DMS79 treated with DMSO at 0.1 percent for 48 hours (cell line): ENCODE measurements at places on chromosomes 2 and 18.

- no peak for DNase-seq
These were observed 157.3 kb downstream of the CDCA7 start for GRCh38 chr2:173511942-173512341.

GRCh38 chr2:165016772-165017411, 61.6 kb upstream of the SLC38A11 start:
- DNase-seq = no peak

- DNase-seq = no peak
These were observed 48.1 kb downstream of the ATOH8 start for GRCh38 chr2:85801871-85802270.

DNA sequence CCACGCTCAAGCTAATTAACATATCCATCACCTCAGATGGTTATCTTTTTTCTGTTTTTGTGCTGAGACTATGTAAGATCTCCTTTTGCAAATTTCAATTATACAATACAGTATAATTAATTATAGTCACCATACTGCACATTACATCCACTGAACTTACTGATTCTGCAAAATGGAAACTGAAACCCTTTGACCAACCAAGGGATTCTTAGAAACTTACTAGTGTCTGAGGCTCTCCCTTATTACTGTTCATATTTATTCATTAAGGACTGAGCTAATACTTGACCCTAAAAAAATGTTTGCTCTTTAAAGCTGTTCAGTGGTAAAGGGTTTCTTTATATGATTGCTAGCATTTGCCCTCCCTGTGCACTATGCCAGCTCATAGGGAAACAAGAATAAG, 50.7 kb downstream of the ADAM23 start:
- DNase-seq = no peak

DNA sequence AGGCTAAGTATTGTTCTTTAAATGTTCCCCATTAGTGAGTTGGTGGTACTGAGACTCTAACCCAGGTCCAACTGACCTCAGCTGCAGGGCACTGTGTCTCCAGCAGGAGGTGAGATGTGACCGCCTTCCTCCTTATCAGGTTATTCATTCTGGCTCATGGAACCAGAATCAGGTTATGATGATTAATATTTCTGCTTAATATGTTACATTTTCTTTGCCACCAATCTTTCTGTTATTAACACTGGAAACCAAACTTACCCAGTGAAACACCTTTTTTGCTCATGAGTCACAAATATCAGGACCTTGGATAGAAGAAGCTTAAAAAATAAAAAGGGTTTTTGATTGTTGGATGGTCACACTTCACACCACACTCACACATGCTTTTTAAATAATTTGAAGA, 85.4 kb downstream of the DPP4 start:
- DNase-seq = no peak

DNA sequence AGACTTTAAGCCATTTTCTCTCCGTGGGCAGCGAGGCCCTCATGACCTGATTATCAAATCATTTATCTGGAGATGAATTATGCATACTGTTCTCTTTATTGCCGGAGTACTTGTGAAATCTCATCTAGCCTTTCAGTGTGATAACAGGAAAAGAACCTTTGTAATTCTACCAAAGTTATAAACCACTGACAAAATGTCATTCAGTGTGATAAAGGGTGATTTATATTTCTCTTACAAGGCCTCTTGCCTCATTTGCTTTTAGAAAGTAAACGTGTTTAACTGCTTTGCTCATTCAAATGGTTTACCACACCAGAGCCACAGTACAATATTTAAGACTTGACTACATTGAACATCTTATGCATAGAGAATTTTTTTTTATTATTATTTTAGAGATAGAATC, 13.8 kb downstream of the MTCL1 start:
- DNase-seq = no peak

DNA sequence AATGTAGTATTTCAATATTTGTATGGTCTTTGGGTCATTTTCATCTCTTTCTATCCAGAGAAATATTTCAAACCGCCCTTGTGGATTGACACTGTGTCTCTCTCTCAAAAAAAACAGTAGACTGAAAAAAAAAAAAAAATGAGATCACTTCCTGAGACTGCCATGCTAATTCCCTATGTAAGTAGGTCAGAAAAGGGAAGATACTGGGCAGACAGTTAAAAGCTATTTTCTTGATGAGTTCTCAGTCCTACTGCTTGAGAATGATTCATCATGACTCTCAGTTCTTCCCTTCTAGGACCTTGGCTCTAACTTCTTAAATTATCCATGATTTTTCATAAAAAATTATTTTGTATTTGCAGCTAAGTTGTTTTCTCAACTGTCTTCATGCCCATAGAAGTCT, 672.3 kb upstream of the REG3G start:
- no peak for DNase-seq

GRCh38 chr2:223896833-223897311, 48.3 kb downstream of the WDFY1 start:
- peak; percentile 81 for DNase-seq

- no peak for DNase-seq
These were observed 573.7 kb upstream of the NXPH2 start for GRCh38 chr2:139353874-139354273.

- no peak for DNase-seq
These were observed 42.5 kb downstream of the KIAA2012 start for GRCh38 chr2:202115479-202115971.

GRCh38 chr2:36338827-36339145, 16.8 kb upstream of the CRIM1 start:
- no peak for DNase-seq

GRCh38 chr2:64533882-64534281, 9.8 kb downstream of the AFTPH start:
- DNase-seq = no peak

- peak; percentile 77 for DNase-seq
These were observed 54.1 kb downstream of the E2F6 start for GRCh38 chr2:11411768-11412448.

DNA sequence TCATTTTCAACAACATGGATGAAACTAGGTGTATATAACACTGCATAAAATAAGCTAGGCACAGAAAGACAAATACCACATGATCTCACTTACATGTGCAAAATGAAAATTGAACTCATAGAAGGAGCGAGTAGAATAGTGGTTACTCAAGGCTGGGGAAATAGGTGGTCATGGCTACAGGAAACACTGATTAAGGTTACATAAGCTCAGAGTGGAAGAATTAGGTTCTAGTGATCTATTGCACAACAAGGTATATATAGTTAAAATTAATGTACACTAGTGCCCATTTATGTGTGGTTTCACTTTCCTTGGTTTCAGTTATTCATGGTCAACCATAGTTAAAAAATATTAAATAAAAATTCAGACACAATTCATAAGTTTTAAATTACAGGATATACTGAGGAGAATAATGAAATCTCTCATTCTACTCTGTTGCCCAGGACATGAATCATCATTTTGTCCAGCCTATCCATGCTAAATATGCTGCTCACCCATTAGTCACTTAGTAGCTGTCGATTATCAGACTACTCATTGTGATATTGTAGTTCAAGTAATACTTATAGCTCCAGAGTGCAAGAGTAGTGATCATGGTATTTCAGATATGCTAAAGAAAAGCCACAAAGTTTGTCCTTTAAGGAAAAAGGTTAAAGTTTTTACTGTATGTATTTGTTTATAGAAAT, 1530.9 kb upstream of the LRRTM1 start:
- DNase-seq = no peak

DNA sequence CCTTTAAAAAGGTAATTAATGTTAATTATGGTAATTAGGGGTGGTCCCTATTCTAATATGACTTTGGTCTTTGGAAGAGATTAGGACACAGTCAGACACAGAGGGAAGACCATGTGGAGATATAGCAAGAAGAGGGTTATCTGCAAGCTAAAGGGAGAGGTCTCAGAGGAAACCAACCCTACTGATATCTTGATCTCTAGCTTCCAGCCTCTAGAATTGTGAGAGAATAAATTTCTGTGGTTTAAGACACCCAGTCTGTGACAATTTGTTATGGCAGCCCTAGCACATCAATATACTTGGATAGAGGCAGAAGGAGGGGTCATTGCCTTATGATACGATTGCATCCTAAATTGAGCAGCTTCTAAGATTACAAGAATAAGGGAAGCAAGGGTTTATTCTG, 21.3 kb upstream of the NT5C1B start:
- DNase-seq = no peak

GRCh38 chr18:24014062-24014985, at the start of gene TTC39C:
Gene TTC39C, plus strand, starts transcription at chr18:24014754. Its CDS starts 118 bp downstream, at chr18:24014872.
- DNase-seq = peak; percentile 26

DNA sequence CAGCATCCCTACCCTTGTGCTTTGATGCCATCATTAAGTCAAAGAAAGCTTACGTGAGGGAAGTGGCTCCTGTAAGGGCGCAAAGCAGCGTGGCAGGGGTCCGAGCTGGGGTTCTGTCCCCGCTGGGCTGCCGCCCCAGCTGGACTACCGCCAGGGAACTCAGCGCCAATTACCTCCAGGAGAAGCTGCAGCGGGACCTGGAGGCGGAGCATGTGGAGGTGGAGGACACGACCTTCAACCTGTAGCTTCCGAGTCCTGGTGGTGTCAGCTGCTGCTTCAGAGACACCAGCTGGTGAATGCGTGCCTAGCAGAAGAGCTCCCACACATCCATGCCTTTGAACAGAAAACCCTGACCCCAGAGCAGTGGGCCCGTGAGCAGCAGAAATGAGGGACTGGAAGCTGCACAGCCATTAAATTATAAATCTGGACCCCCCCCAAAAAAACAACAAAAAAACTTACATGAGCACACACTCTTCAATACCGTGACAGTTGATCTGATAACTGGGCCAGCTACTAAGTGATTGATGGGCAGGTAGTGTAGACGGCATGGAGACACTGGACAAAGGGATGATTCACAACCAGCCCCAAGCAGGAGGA, 20.1 kb upstream of the YES1 start:
- DNase-seq = peak; percentile 32

DNA sequence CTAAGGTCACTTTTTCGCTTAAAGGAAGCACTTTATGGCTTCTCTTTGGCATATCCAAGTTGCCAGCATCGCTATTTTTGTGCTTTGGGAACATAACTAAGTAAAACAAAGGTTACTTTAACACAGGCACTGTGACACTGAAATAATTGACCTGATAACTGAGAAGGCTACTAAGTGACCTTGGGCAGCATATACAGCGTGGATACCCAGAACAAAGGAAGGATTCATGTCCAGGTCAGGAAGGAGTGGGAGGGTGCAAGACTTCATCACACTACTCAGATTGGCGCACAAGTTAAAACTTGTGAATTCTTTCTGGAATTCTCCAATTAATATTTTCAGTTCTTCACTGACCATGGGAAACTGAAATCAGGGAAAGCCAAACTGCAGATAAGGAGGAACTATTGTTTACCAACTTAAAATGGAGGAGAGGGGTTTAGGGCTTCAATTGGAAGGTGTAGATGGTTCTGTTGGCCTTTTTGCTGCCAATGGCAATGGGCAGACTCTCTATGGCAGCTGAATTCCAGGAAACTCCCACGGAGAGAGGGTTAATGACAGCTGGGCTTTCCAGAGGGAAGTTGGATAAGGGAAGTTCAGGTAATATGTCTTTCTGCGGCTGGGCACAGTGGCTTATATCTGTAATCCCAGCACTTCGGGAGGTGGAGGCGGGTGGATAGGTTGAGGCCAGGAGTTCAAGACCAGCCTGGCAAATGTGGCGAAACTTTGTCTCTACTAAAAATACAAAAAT, 45.3 kb downstream of the COMMD1 start:
- DNase-seq = no peak

DNA sequence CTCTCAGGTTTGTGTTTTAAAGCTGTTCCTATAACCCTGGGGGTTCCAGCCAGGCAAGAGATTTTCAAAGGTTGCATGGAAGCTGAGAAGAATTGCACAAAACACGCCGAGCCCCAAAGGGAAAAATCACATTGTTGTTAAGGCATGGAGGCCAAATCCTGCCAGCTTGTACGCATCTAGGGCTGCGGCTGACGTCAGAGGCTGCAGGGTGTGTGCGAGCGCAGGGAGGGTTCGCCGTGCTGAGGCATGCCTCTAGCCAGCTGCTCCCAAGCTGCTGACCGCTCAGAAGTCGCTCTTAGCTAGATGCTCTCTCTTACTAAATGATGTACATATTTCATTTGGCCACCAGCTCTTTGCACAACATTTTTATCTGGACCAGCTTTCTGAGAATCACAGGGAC, 191.8 kb downstream of the LPIN1 start:
- DNase-seq = no peak

GRCh38 chr2:229519655-229520430, 194.5 kb downstream of the DNER start:
- no peak for DNase-seq

- DNase-seq = no peak
These were observed 2.0 kb downstream of the GAREM2 start for GRCh38 chr2:26174691-26175465.

DNA sequence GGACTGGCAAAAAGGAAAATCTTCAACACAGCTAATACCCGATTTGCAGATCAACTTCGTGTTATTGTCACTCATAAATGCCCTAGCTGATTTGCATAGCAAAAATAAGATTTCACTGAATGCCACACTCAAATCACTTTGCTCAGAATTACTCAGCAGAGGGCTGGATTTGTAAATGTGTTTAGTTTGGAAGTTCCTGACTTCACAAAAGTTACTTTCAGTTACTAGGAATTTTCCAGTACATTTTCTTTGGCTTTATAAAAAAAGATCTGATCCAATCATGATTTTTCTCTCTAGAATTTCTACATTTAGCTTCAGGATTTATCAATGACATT, 433.3 kb upstream of the ID2 start:
- DNase-seq = no peak

DNA sequence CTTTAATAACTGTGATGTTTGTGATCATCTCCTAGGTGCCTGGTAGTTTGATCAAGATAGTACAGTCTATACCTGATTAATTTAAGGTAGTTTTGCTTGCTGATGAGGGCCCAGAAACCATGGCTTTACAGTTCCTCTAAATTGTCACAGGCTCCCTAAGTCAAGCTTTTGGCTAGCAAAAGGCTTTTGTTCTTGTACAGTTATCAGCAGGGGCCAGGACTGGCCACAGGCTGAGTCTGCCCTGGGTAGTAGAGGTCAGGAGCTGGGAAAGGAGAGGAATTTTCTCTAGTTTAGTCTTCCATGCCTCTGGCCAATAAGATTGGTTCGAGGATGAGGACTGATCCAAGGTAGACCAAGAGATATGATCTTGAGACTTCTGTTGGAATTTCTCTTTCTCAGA, 3.6 kb upstream of the BOD1L2 start:
- no peak for DNase-seq

- DNase-seq = no peak
These were observed 1302.3 kb upstream of the CHAC2 start for GRCh38 chr2:52465287-52465686.

GRCh38 chr2:31089645-31090044, 48.6 kb downstream of the GALNT14 start:
- no peak for DNase-seq

- DNase-seq = no peak
These were observed 64.0 kb downstream of the ARHGAP25 start for GRCh38 chr2:68798569-68798968.

GRCh38 chr2:209726311-209726710, 45.3 kb upstream of the UNC80 start:
- DNase-seq = no peak

DNA sequence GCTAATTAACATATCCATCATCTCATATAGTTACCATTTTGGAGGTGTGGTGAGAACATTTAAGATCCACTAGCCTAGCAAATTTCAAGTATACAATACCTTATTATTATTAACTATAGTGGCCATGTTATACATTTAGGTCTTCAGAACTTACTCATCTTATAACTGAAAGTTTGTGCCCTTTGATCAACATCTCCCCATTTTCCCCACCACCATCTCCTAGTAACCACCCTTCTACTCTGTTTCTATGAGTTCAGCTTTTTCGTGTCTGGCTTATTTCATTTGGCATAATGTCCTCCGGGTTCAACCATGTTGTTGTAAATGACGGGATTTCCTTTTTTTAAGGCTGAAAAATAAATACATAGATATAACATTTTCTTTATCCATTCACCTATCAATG, 15.9 kb downstream of the NEURL3 start:
- DNase-seq = no peak
